Activated CD4-positive, alpha-beta T cell treated with anti-CD3 and anti-CD28 coated beads for 36 hours (primary cell): ENCODE measurements at places on chromosomes 5 and 9. TPM values are rescaled to one million over a fixed set of nuclear protein-coding genes. Genes with fewer than 3 reads are reported as not detected.

DNA sequence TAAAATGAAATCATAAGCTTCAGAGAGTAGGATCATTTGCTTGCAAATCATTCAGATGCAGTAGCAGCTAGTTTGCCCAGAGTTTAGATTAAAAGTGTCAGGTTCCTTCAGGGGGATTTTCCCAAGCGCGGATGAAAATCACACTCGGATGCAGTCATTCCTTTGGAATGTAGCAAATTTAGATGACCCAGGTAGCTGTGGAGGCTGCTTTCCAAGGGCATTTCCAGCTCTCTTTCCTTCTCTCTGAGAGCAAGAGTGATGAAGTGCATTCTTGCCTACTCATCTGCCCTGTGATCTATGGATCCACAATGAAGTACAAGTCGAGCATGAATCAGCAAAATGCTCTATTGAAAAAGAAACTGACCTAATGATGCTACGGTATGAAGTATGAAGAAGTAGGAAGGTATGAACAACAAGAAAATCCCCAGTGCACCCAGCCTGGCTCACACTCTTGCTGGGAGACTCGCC, 200.2 kb downstream of the PLK2 start:
- H3K4me1 ChIP-seq: no peaks in the 10 kb centered on the region
- DNase-seq: no peak
- peaks cover 7% of the 10 kb centered on the region for H3K27me3 ChIP-seq
- no peak overlapping the region for H3K4me3 ChIP-seq
- H3K27ac ChIP-seq: no peak overlapping the region
- no peaks in the 10 kb centered on the region for H3K36me3 ChIP-seq

GRCh38 chr5:155430192-155430591, 416.6 kb downstream of the KIF4B start:
- no peaks in the 10 kb centered on the region for H3K4me1 ChIP-seq
- no peak overlapping the region for H3K4me3 ChIP-seq
- H3K36me3 ChIP-seq: no peaks in the 10 kb centered on the region
- no peak overlapping the region for H3K27ac ChIP-seq
- DNase-seq: no peak

DNA sequence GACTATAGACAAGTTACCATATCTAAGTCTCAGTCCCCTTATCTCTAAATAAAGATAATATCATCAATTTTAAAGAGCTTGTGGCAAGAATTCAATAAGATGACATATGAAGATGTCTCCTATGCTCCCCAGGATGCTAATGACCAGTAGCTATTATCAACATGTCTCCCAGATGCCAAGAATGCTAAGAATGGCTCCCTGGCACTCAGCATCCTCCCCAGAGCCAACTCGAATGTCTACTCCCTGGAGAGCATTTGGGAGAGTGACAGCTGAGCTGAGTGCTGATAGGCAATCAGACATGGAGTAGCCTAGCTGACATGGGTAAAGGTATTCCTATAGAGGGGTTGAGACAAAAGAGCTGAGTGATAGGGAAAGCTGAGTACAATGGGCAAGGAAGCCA, 15.9 kb downstream of the P4HA2 start:
- no peaks in the 10 kb centered on the region for H3K36me3 ChIP-seq
- H3K27me3 ChIP-seq: no peaks in the 10 kb centered on the region
- H3K27ac ChIP-seq: no peak overlapping the region

DNA sequence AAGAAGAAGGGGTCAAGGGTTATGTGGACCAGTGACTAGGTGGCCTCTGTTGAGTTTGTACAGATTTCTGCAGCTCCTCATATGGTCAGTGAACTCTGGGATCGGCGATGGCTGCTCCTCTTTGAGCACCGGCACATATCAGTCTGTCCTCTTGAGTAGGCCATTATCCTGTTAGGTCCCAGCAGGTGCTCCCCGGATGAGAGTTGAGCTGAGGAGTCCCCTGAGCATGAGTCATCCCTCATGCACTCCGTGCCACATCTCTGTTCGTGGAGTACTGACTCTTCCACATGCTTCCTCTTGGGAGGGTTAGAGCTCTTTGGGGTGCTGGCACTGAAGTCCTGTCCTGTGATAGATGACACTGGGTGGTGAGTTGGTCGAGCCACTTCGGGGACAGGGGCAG, 143.7 kb downstream of the PTTG1 start:
- no peak for DNase-seq
- no peaks in the 10 kb centered on the region for H3K27me3 ChIP-seq
- no peak overlapping the region for H3K27ac ChIP-seq
- H3K36me3 ChIP-seq: no peaks in the 10 kb centered on the region
- no peaks in the 10 kb centered on the region for H3K4me1 ChIP-seq

GRCh38 chr5:147892696-147893296, 13.5 kb downstream of the C5orf46 start:
- H3K4me1 ChIP-seq: no peaks in the 10 kb centered on the region
- DNase-seq: no peak
- H3K36me3 ChIP-seq: no peaks in the 10 kb centered on the region
- peaks cover 2% of the 10 kb centered on the region for H3K27me3 ChIP-seq
- no peak overlapping the region for H3K27ac ChIP-seq

- H3K27me3 ChIP-seq: no peaks in the 10 kb centered on the region
- no peak for DNase-seq
- H3K36me3 ChIP-seq: no peaks in the 10 kb centered on the region
- no peak overlapping the region for H3K27ac ChIP-seq
- H3K4me3 ChIP-seq: no peak overlapping the region
These were observed 28.4 kb downstream of the SEMA6A start for GRCh38 chr5:116546033-116546742.

DNA sequence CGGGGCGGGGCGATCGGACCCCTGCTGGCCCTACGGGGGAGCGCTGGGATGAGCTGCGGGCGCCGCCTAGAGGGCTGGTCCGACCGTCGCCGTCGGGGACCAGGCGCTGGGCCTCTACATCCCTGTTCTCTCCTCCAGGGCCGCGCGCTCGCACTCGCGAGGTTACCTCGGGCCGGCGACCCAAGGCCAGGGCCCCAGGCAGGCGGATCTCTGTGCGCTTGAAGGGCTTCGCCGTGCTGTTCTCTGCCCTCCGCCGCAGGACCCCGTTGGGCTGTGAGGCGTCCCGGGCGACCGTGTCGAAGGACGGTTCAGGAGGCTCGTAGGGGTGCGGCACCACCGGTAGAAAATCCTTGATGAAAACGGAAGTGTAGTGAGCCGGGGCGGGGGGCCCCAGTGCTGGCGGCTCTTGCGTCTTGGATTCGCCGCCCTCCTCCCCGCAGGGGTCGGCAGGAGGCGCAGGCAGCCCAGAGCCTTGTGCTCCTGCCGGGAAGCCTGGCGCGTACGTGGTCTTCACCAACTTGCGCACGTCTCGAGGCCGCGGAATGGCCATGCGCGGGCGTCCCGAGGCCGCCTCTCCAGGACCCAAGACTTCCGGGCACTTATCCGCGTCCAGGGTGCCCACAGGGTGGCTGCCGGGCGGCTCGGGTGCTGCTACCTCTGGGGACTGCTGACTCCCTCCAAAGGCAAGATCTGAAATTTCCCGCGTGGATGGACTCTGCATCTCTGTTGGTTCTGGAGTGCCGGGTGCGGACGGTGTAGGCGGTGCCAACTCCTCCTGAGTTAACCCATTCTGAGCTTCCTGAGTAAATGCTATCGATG, 2.0 kb downstream of the PROB1 start:
- H3K4me3 ChIP-seq: peak overlapping the region; percentile 78
- peaks cover 9% of the 10 kb centered on the region for H3K36me3 ChIP-seq
- no peaks in the 10 kb centered on the region for H3K27me3 ChIP-seq
- peaks cover 40% of the 10 kb centered on the region for H3K4me1 ChIP-seq
- peak; percentile 93 for DNase-seq

DNA sequence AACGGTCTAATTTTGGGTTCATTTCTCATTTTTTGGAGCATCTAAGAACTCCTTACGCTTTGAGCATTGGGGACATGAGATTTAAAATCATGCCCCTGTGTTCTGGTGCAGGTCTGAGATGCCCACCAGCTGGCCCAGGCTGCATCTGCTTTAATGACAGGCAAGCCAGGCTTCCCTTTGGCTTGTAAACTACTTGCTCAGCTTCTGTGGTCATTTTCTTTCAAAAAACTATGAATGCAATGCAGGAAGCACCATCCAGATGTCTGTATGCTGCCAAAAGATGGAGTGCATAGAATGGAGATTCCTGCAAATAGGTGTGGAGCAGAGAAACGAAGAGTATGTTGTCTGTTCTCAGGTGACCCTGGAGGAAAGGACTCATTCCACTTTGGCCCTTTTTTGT, 399.9 kb upstream of the ADAMTSL1 start:
- H3K4me1 ChIP-seq: no peaks in the 10 kb centered on the region
- H3K27me3 ChIP-seq: no peaks in the 10 kb centered on the region
- DNase-seq: no peak
- no peaks in the 10 kb centered on the region for H3K36me3 ChIP-seq
- H3K27ac ChIP-seq: no peak overlapping the region

GRCh38 chr5:126994485-126994884, 35.9 kb downstream of the MARCHF3 start:
- no peak overlapping the region for H3K4me3 ChIP-seq
- H3K27ac ChIP-seq: no peak overlapping the region
- H3K4me1 ChIP-seq: peaks cover 19% of the 10 kb centered on the region

- H3K4me3 ChIP-seq: no peak overlapping the region
- DNase-seq: no peak
- no peaks in the 10 kb centered on the region for H3K4me1 ChIP-seq
- H3K27ac ChIP-seq: no peak overlapping the region
- H3K36me3 ChIP-seq: no peaks in the 10 kb centered on the region
These were observed 240.8 kb downstream of the KIF4B start for GRCh38 chr5:155254399-155254798.

DNA sequence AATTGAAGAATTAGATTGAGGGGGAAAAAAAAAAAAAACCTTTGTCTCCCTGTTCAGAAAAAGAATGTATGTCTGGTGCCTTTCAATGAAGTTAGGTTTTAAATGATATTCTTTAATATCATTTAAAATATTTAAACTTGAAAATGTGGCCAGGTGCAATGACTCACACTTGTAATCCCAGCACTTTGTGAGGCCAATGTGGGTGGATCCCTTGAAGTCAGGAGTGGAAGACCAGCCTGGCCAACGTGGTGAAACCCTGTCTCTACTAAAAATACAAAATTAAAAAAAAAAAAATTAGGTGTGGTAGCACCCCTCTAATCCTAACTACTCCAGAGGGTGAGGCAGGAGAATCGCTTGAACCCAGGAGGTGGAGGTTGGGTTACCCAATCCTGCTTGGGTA, 111.1 kb upstream of the RASA1 start:
- no peaks in the 10 kb centered on the region for H3K27me3 ChIP-seq
- no peak overlapping the region for H3K27ac ChIP-seq
- DNase-seq: no peak
- peaks cover 2% of the 10 kb centered on the region for H3K4me1 ChIP-seq

DNA sequence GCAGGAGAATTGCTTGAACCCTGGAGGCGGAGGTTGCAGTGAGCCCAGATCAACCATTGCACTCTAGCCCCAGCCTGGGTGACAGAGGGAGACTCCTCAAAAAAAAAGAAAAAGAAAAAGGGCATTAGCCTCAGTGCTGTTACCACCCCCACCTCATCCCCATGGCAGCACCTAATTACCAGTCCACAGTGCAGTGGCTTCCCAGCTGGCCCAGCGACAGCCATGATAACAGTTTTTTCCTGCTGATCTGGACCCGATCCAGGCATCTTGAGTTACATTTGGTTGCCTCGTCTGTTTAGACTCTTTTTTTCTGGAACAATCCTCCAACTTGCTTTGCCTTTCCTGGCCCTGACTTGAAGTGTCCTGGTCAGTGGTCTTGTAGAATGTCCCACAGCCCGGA, 24.4 kb downstream of the NCS1 start:
- DNase-seq: no peak
- no peak overlapping the region for H3K4me3 ChIP-seq
- H3K27ac ChIP-seq: no peak overlapping the region

- DNase-seq: no peak
- no peaks in the 10 kb centered on the region for H3K27me3 ChIP-seq
- H3K4me3 ChIP-seq: no peak overlapping the region
- peaks cover 22% of the 10 kb centered on the region for H3K4me1 ChIP-seq
These were observed 7.1 kb downstream of the WDR36 start for GRCh38 chr5:111099058-111099778.

GRCh38 chr5:14429101-14430050, 152.2 kb upstream of the OTULINL start:
- H3K36me3 ChIP-seq: no peaks in the 10 kb centered on the region
- no peak overlapping the region for H3K4me3 ChIP-seq
- no peak for DNase-seq
- H3K27ac ChIP-seq: no peak overlapping the region
- peaks cover 12% of the 10 kb centered on the region for H3K4me1 ChIP-seq

The CCL21 gene
- not detected for total RNA-seq

The TRIM7 gene
- total RNA-seq: 1.4 TPM

The AP3B1 gene
- 55.7 TPM for total RNA-seq

The TEX48 gene
- total RNA-seq: 0.75 TPM

The GABRA1 gene
- total RNA-seq: not detected
